Mesendoderm (in vitro differentiated cells): ENCODE measurements at places on chromosomes 6 and 20.

GRCh38 chr6:32865724-32866443, 11.9 kb downstream of the PSMB9 start:
- no peak for DNase-seq

- DNase-seq = peak; percentile 51
These were observed 253.7 kb downstream of the TMEM242 start for GRCh38 chr6:157069585-157069984.

DNA sequence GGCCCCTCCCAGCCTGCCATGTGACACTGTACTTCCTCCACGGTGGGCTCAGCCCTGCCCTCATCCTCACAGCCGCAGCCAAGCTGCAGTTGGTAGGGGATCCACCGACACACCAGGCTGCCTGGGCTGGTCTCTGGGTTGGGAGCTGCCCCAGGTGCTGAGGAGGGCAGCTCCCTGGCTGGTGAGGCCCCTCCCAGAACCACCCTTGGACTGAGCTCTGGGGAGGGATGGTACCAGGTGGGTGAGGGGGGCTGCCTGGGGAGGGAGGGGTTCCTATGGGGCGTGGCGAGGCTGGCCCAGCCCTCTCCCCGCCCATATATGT, 185 bp upstream of the TNFRSF6B start:
- peak; percentile 74 for DNase-seq

DNA sequence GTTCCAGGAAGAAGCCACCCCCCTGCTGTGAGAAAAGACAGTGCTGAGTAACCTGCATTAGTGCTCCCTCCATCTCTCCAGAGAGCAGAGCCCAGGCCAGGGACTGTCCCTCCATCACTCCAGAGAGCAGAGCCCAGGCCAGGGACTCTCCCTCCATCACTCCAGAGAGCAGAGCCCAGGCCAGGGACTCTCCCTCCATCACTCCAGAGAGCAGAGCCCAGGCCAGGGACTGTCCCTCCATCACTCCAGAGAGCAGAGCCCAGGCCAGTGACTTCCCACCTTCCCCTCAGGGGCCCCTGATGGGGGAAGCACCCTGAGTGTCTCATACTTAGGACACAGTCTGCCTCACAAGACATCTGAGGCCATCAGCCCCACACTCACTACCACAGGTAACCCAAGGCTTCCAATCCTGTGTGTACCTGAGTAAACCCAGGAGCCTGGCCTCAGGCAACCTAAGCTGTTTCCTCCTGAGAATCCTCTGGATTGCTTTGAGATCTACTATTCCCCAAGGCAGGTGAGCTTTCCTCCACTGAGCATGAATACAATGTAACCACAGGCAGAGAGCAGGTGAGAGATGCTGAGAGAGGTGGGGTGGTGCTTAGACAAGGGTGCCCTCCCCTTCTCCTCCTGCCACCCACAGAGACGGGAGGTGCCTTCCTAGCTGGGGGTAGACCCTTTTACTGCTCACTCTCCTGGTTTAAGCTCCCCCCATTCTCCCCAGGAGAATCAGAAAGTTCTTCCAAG, 4.9 kb downstream of the TBXT start:
- peak; percentile 61 for DNase-seq

DNA sequence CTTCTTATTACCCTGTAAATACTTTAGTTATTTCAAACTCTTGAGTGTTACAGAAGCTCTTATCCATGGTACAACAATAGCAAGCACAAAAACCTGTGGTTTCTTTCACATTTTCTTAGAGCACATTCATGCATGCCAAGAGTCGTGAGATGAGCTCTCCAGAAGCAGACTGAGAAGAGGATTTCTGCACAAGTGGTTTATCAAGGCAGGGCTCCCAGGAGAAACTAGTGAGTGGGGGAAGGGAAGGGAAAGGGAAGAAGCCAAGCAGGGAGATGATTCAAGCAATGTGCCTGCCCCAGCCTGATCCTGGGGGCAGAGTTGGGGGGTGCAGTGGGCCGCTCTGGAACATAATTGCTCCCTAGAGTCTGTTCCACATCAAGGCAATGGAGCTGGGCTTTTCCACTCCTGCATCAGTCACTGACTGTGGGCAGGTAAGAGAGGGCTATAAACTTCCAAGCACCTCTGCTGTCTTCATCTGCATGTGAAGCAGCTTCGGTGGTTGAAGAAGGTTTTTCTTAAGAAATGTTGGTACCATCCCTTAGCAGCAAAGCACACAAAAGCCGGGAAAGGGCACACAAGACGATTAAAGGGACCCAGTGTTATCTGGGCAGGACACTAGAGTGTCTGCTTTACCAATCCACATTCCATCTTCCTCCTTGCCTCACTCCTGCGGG, 152.1 kb downstream of the PLCB4 start:
- DNase-seq = peak; percentile 47

DNA sequence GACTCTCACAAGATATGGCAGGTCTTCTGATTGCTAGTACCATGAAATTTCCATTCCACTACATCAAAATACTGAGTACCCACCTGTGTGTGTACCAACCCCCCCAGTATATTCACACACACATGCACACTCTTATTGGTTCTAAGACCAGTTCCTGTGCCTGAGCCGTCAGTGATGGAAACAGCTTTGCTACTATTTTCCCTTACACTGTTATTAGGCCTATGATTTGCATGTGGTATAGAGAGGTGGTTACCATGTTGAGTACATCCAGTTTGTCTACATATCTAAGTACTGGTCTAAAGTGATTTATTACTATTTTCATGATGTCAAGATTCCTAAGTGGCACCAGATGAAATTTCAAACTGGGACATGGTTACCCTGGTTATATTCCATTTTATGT, 459.9 kb downstream of the BCKDHB start:
- no peak for DNase-seq

DNA sequence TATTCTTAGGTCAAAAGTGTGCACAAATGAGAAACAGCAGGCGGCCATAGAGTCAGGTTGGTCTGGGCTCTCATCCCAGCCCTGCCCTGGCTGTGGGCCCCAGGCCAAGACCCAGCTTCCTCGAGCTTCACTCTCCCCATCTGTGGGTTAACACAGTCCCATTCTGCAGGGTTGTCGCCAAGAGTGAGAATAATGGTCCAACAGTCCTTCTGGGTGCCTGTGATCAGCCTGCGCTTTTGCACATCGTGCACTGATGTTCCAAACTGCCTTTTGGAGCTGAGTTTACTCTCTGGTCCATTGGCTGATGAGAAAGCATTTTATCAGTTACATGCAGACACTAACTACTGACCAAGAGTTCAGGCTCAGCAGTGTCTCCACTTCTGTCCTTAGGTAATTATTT, 82.6 kb downstream of the INSM1 start:
- no peak for DNase-seq

DNA sequence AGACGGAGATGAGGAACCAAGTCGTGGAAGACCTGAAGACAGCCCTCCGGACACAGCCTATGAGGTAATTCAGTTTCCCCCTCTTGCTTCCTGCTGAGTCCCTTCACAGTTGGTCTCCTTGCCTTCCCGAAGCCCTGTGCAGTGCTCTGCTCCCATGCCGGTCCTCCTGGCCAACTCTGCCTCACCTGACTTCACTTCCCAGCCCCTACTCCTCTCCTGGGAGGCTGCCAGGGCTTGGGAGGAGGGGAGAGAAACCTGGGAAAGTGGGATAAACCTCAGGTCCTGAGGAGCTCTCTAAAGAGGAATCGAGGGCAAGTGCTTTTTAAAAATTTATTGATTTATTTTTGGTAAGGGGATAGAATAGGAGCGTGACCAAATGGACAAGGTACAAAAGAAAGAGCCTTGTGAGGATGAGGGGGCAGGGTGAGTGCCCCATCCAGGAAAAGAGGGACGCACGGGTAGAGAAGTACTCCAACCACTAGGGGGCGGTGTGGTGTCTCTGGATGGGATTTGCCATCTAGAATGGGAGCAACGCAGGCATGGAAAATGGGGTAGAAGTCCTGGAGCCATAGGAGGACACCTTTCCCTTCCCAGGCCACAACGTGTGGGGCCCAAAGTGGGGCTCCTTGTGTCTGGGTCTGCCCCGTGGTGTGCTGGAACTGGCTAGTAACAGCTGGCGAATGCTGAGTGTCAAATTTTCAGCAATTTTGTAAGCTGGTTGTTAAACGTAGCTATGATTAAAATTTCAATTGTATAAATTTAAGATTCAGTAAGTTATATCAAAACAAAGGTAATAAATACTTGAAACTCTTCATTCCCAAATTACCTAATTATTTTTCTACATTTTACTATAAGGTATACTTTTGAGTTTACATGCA, 69.0 kb downstream of the MOCS1 start:
- peak; percentile 87 for DNase-seq

DNA sequence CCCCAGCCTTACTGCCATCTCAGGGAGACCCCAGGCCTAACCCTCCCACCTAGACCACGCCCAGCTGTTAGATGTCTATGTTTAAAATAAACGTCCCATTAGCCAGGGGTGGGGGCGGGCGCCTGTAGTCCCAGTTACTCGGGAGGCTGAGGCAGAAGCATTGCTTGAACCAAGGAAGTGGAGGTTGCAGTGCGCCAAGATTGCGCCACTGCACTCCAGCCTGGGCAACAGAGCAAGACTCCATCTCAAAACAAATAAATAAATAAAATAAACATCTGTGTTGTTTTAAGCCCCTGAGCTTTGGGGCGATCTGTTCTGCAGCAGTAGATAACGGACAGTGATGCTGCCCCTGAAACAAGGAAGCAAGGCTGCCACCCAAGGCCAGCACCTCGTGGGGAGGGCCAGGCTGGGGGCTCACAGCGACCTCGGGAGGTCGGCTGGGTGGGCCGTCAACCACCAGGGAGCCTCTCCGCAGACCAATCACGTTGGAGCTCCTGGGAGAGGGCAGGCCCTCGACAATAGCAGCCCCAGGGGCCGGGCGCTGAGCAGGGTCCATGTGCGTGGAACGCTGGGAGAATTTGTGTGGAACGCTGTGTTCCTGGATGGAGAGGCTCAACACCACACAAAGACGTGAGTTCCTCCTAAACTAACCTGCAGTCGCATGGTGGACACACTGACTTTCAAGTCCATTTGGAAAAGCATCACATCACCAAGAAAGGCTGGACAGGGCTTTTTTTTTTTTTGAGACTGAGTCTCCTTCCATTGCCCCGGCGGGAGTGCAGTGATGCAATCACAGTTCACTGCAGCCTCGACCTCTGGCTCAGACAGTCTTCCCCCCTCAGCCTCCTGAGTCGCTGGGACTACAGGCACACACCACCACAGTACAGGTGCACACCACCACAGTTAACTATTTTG, 1.0 kb upstream of the HELZ2 start:
- DNase-seq = no peak

GRCh38 chr6:34381081-34381480, 11.4 kb downstream of the NUDT3 start:
- DNase-seq = no peak
